Globus pallidus (tissue), 1 donor: ENCODE measurements at places on chromosomes 1 and 21.

- no peak for DNase-seq
These were observed 401.3 kb downstream of the HHAT start for GRCh38 chr1:210730023-210730422.

DNA sequence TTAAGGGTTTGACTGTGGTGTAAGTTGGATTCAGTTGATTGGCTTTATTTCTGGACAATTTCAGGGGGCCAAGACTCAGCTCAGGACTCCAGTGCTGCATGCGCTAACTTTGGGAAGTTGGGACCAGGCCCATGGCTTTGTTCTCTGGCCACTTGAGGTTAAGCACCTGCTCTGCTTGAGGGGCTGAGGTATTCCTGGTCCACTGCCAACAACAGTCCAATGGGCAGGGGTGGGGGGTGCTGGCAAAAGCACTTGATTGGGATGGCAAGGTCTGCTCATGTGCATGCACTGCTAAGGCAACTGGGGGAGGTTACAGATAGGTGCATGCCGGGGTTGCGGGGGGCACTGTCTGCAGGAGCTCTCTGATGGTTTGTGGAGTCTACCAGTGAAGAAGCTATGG, 52.6 kb upstream of the ASB17 start:
- DNase-seq: no peak

DNA sequence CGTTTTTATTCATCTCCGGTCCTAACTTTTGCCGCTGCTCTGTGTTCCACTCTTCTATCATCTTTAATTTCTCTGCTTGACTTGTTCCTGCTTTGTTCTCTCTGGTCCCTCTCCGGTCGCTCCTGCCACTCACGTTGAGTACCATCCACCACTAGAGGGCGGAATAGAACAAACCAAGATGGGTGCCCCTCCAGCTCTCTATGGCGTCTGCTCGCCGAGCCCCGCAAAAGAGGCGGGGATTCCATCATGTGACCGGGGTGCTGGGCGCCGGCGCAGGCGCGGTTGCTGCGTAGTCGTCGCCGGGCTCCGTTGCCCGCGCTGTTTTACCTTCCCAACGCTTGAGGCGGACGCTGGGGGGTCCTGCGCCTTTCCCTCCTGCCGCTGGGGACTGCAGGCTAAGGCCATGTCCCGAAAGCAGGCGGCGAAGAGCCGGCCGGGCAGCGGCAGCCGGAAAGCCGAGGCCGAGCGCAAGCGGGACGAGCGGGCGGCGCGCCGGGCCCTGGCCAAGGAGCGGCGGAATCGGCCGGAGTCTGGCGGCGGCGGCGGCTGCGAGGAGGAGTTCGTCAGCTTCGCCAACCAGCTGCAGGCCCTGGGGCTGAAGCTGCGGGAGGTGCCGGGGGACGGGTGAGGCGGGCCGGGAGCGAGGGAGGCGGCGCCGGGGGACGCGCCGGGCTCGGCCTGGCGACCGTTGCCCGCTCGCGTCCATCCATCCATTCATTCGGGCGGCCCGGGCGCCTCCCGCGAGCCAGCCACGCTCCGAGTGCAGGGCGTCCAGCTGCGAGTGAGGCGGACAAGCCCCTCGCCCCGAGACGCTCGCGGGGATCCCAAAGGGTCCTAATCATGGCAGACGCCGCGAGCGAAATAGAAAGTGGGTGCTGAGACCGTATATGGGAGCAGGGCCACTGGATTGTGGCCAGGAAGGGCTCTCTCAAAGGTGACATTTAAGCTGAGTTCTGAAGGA, at the start of gene OTUD3:
Gene OTUD3 (plus strand): TSS at position 285 of the 961 bp plus-strand sequence. CDS start 119 bp downstream, at position 404.
- peak; percentile 98 for DNase-seq

DNA sequence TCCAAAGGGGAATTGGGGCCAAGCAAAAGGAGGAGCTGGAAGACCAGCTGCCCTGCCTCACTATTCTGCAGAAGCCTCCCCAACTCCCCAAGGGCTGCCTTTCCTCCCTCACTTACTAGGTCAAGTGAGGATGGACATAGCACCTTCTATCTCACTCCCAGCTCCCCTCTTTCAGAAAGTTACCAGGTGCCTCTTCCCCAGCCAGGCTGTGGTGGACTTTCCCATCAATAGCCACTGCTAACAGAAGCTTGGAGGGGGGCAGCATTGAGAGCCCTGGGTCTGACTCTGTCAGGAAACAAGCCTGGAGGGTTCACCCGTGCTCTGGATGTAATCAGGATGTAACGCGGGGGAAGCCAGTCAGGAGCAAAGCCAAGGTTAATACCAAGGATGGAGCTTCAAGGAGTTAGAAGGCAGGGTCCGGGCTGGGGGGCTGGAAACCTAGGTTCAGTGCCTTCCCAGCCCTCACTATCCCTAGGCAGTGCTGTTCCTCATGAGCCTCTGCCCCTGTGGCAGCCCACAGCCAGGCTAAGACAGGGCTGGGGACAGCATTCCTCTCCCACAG, 127.8 kb upstream of the NGF start:
- DNase-seq: no peak

GRCh38 chr1:244863491-244864252, 671 bp downstream of the HNRNPU start:
- no peak for DNase-seq
